ENCODE measurements at places on chromosomes 13 and 19.

DNA sequence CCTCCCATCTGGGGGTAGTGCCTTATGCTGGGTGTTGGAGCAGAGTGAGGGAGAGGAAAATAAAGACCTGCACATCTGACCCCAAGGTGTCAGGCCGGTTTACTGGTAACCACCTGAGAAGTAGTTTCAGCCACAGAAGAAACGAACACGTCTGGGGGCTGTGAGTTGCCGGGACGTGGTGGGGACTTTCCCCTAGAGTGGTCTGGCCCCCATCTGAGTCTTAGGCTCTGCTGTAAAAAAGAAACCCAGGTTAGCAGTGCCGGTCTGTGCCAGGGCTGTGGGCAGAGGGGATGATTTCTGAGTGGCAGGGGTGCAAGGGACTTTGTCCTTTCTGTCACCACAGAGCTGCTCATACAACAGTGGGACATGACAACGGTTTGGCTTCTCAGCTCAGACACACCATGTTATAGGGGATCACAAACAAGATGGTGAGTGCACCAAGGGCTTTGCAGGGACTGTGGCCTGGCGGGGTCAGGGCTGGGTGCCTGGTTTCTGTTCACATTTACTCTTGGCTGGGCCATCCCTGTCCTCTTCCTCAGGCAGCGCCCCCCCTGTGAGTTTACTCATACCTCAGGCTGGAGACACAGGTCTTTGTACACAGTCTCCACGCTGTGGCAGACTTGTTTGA, 9.0 kb downstream of the GCDH start:
- DNase-seq, result no peak

GRCh38 chr19:35708391-35708790, 4.0 kb downstream of the ZBTB32 start:
- no peak for DNase-seq

- no peak for DNase-seq
These were observed 15.0 kb downstream of the TDRD3 start for GRCh38 chr13:60411983-60412382.

- no peak for DNase-seq
These were observed 10.4 kb upstream of the GPR32 start for GRCh38 chr19:50759886-50760285.

- DNase-seq, result no peak
These were observed 60.7 kb upstream of the MCF2L start for GRCh38 chr13:112908342-112908741.

DNA sequence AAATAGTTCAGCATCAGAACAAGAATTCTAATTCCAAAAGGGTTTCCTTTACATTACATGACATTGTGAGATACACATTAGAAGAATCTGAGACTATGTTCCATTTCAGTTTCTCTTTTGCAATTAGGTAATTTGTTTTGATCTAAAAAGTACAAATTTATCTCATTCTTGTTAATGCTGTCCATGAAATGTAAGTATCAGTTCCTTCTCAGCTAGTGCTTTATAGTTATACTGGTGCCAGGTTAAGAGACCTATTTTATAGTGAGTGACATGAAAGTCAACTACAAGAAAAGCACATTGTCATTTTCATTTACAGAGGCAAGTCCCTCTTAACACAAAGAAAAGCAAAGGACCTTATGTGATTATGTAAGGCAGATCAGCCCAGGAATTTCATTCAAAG, 43.9 kb downstream of the RCBTB2 start:
- DNase-seq, result no peak

DNA sequence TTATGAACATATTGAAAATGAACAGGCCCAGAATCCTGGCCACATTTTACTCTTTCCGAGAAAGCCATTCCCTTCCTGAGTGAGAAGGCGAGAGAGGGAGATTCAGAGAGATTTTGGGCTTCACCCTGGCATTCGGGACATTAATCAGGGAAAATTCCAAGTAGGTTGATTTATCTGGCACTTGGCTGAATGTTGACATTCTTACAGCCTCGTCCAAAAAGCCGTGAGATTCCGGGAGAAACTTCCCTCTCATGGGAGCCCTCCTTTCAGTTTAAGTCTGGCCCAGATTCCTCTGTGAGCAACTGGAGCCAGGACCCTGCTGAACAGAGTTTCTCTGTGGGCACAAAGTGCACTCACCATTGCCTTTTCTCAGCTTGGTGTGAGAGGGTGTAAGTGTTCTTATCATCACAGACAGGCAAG, 129.2 kb upstream of the PEG3 start:
- DNase-seq, result no peak

DNA sequence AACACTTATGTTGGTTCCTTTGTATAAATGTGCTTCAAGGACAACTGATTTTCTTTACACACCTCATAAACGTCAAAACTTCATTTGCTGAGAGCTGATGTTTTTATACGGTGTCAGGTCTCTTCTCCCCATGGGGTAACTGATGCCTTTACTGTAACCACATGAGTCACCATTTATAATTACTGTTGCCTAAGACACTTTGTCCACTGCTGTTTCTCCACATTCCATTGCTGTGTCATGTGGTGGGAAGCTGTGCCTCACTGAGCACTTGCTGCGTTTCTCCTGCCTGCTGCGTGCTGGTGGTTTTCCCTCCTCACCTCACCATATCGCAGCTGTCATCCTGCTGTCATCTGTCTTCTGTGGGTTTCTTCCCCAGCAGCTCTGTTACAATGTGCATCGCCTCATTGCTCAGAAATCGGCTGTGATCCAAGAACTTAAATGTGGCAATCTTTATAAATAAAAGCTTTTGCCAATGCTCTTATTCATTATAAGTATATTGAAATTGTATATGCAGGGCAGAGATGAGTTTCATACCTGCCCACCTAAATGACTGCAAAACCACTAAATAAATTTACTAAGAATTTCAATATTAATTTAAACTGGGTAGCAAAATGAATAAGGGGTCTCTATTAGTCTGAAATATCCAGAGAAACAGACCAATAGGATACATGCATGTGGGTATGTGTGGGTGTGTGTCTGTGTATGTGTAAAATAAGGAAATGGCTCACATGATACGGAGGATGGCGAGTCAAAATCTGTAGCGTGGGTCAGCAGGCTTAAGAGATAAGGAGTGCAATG, 547.0 kb upstream of the SLITRK5 start:
- no peak for DNase-seq

GRCh38 chr13:113048766-113049165, 56.8 kb upstream of the F7 start:
- DNase-seq, result no peak

DNA sequence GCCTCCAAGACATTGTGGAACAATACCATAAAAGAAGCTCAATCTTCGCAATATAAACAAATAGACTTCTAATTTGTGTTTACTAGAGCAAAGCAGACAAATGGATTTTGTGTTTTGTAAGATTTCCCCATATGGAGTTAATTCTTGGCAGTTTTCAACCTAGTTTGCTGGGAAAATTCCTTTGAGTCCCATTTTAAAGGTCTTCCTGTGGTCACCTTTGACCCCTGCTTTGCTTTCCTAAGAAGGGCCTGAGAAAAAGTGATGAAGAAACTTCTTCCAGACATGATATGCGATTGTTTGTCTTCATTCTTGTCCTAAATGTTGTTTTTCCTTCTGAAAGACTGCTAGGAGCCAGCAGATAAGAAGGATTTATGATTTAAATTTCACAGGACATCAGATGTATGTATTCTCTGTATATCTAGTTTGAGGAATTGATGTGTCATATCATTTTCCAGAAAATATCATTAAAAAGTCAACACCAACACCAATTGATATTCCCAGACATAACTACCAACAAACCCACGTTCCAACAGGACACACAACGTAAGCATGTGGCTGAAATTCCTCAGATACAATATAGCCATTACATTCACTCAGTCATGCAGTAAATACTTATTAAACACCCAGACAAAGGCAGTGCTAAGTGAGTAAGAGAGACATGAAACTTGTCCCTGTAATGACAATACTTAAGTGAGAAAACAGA, 276.4 kb downstream of the LHFPL6 start:
- DNase-seq, result no peak

DNA sequence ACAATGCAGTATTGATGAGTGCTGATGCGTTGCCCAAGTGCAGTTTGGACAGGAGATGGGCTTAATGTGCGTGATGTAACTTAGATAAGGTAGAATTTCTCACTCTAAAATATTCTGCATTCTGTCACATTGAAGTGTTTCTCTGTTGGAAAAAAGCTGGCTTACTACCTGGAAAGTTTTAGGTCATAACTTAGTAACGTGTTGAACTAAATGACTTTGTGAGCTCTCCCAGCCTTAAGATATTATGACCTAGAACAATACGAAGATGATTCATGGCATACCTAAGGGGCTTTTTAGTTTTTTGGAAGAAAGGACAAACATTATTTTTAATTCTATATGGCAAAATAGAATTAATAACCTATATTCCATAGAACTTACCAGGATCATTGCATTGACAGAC, 9.0 kb downstream of the UFM1 start:
- DNase-seq, result no peak

DNA sequence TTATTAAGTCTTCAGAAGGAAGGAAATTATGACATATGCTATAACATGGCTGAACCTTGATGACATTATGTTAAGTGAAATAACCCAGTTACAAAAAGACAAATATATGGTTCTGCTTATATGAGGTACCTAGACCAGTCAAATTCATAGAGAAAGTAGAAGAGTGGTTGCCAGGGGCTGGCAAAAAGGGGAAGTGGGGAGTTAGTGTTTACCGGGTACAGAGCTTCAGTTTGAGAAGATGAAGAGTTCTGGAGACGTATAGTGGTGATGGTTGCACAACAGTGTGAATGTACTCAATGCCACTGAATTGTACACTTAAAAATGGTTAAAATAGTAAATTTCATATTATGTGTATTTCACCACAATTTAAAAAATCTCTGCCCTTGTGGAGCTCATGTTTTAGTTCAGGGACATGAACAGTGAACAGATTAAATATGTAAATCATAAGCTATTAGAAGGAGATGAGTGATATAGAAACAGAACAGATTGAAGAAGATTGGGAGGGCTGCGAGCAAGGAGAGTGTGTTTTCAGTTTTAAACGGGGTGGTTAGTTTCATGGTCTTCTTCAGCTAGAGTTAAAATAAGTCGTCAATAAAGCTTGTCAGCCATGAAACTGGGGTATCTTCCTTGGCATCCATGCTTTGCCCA, 355.2 kb downstream of the KCNRG start:
- DNase-seq, result no peak

- peak; percentile 58 for DNase-seq
These were observed 4.4 kb upstream of the LTBP4 start for GRCh38 chr19:40596608-40597328.

Data from NCI-H2227 treated with DMSO at 0.1 percent for 48 hours (cell line).